ENCODE measurements at places on chromosomes 1 and 21.

GRCh38 chr1:78101514-78101913 lies 55.7 kb downstream of the GIPC2 start:
- DNase-seq = no peak

- DNase-seq = peak; percentile 50
Observed at GRCh38 chr1:109790735-109791494, 27.2 kb upstream of the EPS8L3 start.

DNA sequence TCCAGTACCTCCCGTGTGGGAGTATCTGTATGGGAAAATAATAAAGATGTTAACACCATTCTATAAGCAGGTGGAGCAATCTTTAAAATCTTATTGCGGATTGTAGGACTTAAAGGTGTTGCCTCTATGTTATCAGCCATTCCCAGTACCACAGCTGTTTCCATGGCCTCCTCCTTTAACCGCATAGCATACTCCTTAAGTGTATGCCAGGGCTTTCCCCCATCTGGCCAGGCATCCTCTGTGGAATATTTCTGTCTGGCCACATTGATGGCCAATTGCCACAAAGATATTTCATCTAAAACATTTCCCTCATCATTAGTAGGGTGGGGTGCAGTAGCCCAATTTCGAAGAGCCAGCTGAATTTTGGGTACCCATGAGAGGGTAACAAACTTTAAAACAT lies 7.3 kb upstream of the STUM start:
- DNase-seq = no peak

- no peak for DNase-seq
Observed at GRCh38 chr1:60271041-60271440, 197.5 kb upstream of the C1orf87 start.

DNA sequence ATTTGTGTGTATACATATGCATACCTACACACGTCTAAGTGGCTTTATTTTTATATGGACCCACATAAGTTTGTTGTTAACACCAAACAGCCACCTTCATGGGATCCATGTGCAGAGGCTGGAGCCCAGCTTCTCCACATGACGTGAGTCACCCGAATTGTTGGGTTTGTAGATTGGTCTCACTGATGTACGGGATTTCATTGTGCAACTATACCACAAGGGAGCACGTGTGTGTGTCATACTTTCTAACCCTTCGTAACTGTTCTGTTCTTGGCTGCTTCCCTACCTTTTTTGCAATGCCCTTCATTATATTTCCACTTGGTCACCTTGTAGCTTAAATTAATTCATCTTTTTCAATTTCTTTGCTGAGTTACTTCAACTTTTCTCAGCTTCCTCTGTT lies 21.0 kb downstream of the SPRTN start:
- no peak for DNase-seq

- DNase-seq = no peak
Observed at GRCh38 chr1:20233394-20233793, 47.1 kb upstream of the PLA2G2C start.

- DNase-seq = no peak
Observed at GRCh38 chr1:10866321-10867093, 70.1 kb upstream of the CASZ1 start.

DNA sequence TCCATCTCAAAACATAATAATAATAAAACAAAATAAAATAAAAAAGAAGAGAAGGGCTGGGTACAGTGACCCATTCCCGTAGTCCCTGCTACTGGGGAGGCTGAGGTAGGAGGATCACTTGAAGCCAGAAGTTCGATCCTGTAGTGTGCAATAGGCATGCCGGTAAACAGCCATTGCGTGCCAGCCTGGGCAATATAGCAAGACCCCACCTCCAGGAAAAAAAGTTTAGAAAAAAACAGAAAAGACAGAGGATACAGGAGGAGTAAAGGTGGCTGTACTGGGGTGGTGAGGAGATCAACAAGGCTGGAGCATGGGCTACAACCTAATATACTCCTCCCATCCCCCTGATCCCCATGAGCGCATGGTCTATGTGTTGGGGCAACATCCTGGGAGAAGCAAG lies 30.8 kb downstream of the PTAFR start:
- no peak for DNase-seq

GRCh38 chr1:117605164-117605773 lies 579 bp upstream of the TENT5C start:
- DNase-seq = no peak

DNA sequence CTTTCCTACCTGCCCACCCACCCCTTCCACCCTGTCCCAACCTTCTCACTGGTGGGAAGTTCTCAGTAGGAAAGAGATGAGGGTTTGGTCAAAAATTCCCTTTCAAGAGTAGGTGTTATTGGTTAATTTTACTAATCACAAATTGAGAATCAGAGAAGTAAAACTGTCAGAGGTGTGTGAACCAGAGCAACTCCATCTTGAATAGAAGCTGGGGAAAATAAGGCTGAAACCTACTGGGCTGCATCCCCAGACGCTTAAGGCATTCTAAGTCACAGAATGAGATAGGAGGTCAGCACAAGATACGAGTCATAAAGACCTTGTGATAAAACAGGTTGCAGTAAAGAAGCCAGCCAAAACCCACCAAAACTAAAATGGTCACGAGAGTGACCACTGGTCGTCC lies 11.5 kb downstream of the PLA2G2D start:
- DNase-seq = no peak

DNA sequence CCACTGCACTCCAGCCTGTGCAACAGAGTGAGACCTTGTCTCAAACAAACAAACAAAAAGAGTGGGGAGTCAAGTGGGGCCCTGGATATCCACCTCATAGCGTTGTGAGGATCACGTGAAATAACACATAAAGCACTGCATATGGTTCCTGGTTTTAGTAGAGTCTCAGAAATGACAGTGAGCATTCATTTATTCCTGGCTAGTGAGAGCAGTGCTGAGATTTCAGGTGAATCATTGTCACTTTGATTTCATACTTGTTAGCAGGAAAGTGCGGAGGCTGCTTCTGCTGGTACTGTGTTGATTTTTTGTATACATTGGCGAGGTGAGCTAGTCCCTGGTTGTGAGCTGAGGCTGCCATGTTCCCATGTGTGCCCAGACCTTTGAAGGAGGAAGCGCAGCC lies 22.9 kb downstream of the ARHGEF10L start:
- no peak for DNase-seq

DNA sequence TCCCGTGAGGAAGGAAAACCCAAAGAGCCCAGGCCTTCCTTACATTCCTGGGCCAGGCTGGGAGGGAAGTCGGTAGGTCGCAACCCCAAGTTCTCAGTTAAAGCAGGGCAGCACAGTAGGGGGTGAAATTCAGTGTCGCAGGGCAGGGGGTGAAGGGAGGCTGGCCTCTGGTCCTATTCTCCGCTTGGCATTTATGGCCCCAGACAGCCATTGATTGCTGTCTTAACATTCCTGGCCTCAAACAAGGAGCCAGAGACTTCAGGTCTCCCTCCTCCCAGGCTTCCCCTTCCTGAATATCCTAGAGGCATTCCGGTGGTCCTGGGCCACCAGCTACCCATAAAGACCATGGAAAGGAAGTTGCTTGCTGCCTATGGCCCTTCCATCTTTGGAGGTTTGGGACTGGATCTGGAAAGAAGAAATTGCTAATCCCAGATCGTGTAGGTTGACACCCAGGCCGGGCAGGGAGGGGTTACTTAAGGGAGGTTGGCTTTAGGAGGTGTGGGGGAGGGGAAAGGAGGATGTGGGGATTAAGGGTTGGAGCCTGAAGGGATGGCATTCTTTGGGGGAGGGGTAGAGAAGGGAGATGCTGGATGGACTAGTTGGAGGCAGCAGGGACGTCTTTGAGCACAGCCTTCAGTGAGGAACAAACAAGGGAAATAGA lies 1.7 kb downstream of the LIN28A start:
- no peak for DNase-seq

- DNase-seq = no peak
Observed at GRCh38 chr1:6420454-6421042, 829 bp upstream of the HES2 start.

DNA sequence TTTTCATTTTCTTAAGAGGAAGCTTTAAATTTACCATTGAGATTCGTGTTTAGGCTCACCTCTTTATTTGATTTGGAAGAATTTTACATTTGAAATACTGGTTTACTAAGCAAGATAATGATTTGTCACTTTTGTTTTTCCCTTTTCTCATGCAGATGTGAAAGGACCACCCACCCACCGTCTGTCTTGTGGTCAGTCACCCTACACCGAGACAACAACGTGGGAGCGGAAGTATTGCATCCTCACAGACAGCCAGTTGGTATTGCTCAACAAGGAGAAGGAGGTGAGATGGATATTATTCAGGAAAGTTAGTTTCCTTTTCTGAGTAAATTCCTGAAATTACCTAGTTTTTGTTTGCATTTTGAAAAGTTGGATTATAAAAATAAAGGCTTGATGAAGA lies 189.5 kb downstream of the RASAL2 start:
- no peak for DNase-seq

GRCh38 chr1:208866386-208866955 lies 622.3 kb upstream of the PLXNA2 start:
- DNase-seq = no peak

GRCh38 chr1:174971902-174972301 lies 27.8 kb upstream of the CACYBP start:
- no peak for DNase-seq

- DNase-seq = no peak
Observed at GRCh38 chr21:35106246-35106835, 57.2 kb upstream of the RUNX1 start.

DNA sequence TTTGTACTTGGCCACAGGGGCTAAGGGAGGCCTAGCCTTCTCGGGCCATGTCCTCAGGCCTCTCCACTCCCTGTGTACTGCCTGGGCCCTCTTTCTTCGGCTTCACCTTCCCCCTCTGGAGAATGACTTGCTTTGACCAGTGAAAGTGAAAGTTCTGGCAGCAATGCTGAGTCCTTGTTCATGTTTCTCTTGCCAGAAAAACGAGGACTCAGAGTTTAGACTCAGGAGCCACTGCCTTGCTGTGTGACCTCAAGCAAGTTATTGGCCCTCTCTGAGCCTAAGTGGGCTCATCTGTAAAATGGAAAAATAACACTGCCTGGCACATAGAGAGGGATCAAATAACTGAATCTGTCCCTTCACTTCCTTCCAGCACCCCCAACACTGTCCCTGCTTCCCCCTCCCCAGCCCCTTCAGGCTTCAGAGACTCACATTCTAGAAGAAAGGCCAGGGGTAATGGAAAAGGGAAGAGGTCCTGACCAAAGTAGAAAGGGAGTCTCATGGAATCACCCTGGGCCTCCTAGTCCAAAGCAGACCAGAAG lies 1.5 kb downstream of the C1QA start:
- DNase-seq = no peak

GRCh38 chr1:78619803-78620579 lies at the start of gene IFI44L:
Gene IFI44L (plus strand): TSS chr1:78620448. CDS start chr1:78627916, 7,468 bp downstream.
- peak; percentile 15 for DNase-seq

DNA sequence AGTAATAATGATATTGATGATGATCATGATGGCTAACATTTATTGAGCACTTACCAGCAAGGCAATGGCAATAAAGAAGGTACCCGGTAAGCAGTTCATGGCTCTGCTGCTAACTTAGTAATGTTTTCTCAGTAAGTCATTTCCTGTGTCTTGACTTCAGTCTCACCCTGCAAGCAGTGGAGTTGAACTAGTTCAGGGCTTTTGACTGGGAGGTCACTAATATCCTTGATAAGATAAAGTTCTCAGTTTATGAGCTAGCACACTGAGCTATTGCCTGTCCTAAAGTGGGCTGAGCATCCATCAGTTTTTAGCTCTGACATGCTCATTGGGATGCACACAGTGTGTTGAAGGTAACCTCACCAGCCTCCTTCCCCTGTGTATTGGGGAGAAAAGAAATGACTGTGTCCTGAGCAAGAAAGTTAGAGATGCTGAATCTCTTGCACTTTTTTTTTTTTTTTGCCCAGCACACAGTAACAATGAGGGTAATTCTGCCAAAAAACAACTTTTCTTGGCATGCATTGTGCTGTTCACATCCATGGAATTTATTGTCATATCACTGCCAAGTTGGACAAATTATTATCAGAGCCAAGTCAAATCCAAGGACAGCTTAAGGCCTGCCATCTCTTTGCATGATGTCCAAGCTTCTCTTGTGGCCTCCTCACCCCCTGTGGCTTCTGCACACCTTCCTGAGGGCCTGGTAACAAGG lies 55.5 kb upstream of the GADD45A start:
- no peak for DNase-seq

- no peak for DNase-seq
Observed at GRCh38 chr1:71269818-71270217, 189.0 kb upstream of the ZRANB2 start.

GRCh38 chr1:101178341-101178687 lies 58.5 kb upstream of the S1PR1 start:
- DNase-seq = no peak

DNA sequence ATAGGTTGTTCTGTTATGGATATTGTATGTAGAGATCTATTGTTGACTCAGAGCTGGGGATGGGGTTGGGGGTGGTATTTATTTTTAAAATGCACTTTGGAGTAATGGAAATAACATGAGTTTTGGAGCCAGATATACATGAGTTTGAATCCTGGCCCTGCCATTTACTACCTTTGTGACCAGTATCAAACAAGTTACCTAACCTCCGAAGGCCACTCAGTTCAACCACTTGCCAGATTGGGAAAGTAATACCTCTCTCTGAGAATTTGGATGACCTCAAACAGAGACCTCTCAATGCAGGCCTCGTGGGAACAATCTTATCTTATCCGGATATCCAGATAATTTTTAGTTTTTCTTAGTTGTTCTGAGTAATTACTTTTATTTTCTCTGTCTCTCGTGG lies 181.0 kb downstream of the FGGY start:
- no peak for DNase-seq
